ENCODE measurements at places on chromosomes 7 and 10. TPM values are rescaled to one million over a fixed set of nuclear protein-coding genes. Genes with fewer than 3 reads are reported as not detected.

Gene DKK1
- total RNA-seq = 6.0 TPM

Gene AP1S1
- 59.5 TPM for total RNA-seq

Gene CUZD1
- 0.30 TPM for total RNA-seq

Gene SLC26A3
- not detected for total RNA-seq

Gene EFCAB10
- not detected for total RNA-seq

Gene FAM131B
- total RNA-seq = 3.0 TPM

- H3K27ac ChIP-seq = peak within 1 kb of the TSS; percentile 100
- H3K4me1 ChIP-seq = peaks cover 32% of the 10 kb centered on the region
- peak; percentile 97 for DNase-seq
- no peaks in the 10 kb centered on the region for H3K27me3 ChIP-seq
- H3K4me3 ChIP-seq = peak within 1 kb of the TSS; percentile 71
Measured at GRCh38 chr7:44885394-44886317, at the start of gene PURB. Gene PURB (minus strand): TSS chr7:44885530. CDS start chr7:44885348, 182 bp downstream.

GRCh38 chr10:4532976-4533375 lies 293.0 kb upstream of the AKR1E2 start:
- no peaks in the 10 kb centered on the region for H3K36me3 ChIP-seq
- H3K4me3 ChIP-seq = no peak overlapping the region
- DNase-seq = peak; percentile 50
- H3K4me1 ChIP-seq = no peaks in the 10 kb centered on the region

- peak; percentile 77 for DNase-seq
- H3K4me1 ChIP-seq = no peaks in the 10 kb centered on the region
- H3K4me3 ChIP-seq = no peak overlapping the region
- no peaks in the 10 kb centered on the region for H3K27me3 ChIP-seq
Measured at GRCh38 chr7:42734568-42734967, 177.3 kb downstream of the C7orf25 start.

DNA sequence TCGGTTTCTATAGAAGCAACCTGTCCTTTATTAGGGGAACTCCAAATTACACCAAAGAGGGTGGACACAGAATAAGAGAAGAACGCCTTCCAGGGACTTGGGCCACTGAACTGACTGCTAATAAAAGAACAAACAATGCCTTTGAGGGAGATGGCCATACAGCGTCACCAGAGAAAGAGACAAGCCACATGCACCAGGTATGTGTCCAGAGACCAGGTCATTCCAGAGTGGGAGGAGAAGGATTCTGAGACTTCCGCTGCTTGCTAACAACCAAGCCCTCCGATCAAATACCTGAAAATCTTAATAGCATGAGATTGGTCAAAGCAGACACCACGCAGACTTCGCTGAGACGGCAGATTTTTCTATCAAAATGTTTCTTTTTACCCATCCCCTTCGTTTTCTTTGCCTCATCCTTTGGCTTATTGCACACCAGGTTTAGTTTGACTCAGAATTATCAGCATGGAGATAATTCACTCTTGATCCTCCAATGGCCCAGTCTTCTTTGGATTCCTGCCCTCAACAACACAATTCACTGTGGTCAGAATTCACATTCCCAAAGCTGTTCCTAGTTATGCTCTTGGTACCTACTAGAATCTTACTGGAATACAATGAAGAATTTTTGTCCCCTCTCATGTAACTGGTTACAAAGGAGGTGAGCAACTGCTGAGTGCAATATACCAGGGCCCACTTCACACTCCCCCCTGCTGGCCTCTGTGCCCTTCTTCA lies 87.4 kb upstream of the DDC start:
- peak; percentile 47 for DNase-seq
- H3K4me1 ChIP-seq = no peaks in the 10 kb centered on the region
- no peaks in the 10 kb centered on the region for H3K36me3 ChIP-seq

DNA sequence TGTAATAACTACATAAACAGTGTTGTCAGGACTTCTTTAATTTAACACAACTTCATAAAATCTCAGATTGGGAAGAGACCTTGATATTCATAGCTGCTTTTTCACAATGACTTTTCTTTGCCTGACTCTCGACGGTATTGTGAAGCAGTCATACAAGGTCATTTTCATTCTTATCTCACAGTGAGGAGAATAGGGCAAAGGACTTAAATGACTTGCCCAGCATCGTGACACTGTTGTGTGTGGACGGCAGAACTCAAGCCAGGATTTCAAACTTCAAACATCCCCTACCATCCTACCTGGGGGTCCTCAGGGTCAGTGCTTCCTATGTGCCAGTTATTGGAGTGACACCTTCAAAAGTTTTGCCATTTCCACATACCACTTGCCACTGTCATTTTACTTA lies 138.5 kb upstream of the GDF10 start:
- no peaks in the 10 kb centered on the region for H3K4me1 ChIP-seq
- H3K27ac ChIP-seq = no peak overlapping the region

GRCh38 chr10:69466689-69467088 lies 15.4 kb downstream of the TSPAN15 start:
- peaks cover 72% of the 10 kb centered on the region for H3K4me1 ChIP-seq
- no peaks in the 10 kb centered on the region for H3K27me3 ChIP-seq
- no peak for DNase-seq

DNA sequence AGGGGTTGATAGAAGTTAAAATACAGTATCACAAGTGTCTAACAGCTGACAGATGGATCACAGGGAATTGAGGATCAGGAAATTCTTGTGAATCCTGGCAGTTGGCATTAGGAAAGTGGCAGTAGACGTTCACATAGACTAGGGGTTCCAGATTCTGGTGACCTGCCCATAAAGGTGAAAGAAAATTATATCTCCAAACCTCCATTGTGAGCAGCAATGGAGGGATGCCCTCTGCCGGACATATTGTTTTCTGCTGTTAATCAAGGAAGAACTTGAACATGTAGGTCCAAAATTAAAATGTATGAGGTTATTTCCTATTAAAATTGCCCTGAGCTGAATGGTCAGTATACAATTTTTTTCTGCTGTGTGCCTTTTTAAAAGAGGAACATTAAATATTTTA lies 5.1 kb downstream of the NME8 start:
- H3K4me1 ChIP-seq = no peaks in the 10 kb centered on the region
- no peak overlapping the region for H3K27ac ChIP-seq
- DNase-seq = peak; percentile 49

DNA sequence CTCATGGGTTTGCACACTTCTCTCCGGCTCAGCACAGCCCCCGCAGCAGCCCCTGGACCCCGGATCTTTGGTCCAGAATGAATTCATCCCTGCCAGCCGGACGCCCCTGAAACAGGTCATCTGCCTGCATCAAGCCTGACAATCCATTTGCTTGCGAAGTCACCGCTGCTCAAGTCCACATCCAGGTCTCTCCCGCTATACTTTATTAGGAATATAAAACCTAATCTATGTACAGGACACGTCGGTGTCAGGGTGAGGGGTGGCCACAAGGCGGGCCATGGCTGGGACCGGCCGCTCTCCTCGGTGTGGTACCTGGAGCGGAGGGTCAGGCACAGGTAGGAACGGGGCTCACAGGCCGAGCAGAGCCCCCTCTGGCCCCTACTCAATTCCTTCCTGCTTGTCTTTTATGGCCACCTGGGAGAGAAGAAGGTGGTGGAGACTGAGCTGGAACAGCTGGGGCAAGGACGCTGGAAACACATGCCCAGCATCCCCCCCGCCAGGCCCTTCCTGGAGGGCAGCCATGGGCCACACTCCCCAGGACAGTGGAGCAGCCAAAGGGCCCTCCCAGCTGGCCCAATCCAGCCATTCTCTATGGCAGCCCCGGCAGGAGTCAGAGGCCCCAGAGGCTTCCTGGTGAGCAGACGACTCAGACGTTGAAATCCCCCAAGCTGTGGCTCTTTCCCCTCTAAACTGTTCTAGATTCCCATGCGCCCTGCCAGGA lies 5.3 kb downstream of the POLR2J start:
- no peak overlapping the region for H3K4me3 ChIP-seq
- no peaks in the 10 kb centered on the region for H3K4me1 ChIP-seq

DNA sequence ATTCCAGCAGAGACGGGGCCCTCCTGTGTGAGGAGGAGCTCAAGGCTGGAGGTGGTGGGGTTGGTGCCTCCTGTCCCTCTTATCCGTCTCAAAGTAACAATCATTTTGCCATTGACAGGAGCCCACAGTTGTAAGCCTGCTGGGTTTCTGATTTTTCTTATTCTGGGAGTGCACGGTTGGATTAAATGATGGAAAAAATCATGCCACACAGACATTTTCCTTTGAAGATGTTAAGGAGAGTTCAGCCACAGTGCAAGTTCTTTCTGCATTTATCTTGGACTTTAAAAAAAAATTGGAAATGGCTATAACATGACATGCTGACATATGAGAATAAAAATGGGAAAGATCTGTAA lies 8.4 kb upstream of the LYZL1 start:
- H3K36me3 ChIP-seq = no peaks in the 10 kb centered on the region
- H3K27ac ChIP-seq = no peak overlapping the region
- H3K4me1 ChIP-seq = peaks cover 10% of the 10 kb centered on the region
- no peak for DNase-seq

GRCh38 chr10:7159928-7160327 lies 250.9 kb downstream of the SFMBT2 start:
- H3K4me3 ChIP-seq = no peak overlapping the region
- no peaks in the 10 kb centered on the region for H3K4me1 ChIP-seq
- H3K36me3 ChIP-seq = no peaks in the 10 kb centered on the region
- H3K27ac ChIP-seq = no peak overlapping the region

DNA sequence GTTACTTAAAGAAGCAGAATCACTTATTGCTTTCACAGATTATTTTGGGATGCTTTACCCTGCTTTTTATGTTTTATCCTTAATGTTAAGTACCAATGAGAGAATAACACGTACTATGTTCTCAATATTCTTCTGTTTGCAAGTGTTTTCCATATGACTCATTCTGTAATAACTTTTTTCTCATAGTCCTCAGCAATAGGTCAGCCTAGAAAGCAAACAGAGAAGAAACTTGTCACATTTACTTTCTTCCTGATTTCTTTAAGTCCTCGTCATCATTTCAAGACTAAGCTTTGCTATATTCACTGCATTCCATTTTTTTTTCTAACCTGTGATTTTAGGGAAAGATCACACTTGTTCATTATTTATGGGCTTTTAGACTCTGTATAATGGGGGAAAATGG lies 6.8 kb upstream of the AGR2 start:
- no peak for DNase-seq

DNA sequence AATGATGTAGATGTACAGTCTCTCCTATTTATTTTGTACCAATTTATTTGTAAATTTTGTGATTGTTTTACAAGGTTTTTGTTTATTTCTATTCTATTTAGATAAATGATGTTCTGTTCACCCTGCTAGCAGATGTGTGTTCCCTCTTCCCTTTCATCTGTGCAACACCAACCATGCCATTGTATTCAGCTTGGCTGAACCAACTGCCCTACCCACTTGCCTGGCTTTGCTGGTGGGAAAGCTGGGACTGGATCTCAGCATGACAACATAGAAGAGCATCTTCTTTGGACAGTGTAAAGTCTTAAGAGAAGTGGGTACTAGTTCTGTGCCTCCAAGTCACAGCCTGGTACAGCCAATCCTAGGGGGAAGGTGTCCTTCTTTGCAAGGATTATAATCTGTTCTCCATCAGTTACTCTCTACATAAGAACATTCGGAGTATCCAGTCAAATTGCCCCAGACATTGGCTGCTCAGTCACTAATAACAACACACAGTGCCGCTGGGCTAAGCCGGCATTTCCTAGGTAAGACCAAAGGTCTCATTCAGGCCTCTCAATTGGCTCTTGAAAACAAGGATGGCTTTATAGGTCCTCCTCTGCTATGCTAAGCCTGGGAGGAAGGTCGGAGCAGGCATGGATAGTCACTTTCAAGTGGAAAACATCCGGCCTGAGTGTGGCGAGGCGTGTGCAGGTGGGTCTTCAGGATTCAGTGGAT lies 109.7 kb downstream of the NT5C2 start:
- H3K27me3 ChIP-seq = no peaks in the 10 kb centered on the region
- DNase-seq = no peak
- peaks cover 18% of the 10 kb centered on the region for H3K36me3 ChIP-seq
- H3K4me1 ChIP-seq = no peaks in the 10 kb centered on the region
- peak overlapping the region; percentile 23 for H3K27ac ChIP-seq

GRCh38 chr10:104123397-104123796 lies 1.4 kb downstream of the SFR1 start:
- H3K27me3 ChIP-seq = no peaks in the 10 kb centered on the region
- H3K27ac ChIP-seq = no peak overlapping the region
- DNase-seq = no peak
- no peak overlapping the region for H3K4me3 ChIP-seq
- no peaks in the 10 kb centered on the region for H3K36me3 ChIP-seq

DNA sequence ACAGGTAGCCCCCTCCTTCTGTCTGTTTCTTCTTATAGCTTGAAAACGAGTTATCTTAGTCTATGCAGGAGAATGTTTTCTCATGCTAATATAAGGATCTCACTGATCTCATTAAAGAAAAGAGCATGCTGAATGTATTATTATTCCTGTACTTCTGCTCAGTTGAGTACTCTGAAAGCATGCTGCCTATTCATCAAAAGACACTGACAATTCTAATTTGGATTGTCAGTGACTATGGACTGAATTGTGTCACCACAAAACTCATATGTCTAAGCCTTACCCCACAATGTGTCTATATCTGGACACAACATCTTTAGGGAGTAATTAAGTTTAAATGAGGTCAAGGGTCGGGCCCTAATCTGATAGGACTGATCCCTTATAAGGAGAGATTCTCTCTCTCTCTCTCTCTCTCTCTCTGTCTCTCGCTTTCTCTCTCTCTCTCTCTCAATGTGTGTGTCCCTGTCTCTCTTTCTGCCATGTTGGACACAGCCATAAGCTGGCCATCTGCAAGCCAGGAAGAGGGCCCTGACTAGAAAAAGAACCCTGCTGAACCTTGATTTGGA lies 98.4 kb downstream of the GNAT3 start:
- H3K27ac ChIP-seq = no peak overlapping the region
- H3K4me3 ChIP-seq = no peak overlapping the region
- no peaks in the 10 kb centered on the region for H3K4me1 ChIP-seq
- no peak for DNase-seq
- H3K36me3 ChIP-seq = no peaks in the 10 kb centered on the region

DNA sequence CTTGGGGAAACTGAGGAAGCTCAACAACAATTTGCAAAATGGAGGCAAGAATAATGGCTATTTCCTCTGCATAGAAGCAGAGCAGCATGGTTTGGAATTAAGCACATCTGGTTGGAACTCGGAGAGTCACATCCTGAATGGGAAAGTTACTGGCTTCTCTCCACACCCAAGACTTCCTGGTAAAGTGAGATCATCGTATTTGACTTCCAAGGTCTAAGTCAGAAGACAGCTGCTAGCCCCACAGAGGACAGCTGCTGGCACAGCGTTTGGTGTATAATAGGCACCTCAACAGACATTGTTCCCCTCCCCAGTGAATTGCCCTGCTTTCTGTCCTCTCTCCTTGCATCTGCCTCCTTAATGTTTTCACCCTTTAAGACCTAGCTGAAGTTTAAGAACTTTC lies 37.0 kb upstream of the NRF1 start:
- H3K4me1 ChIP-seq = no peaks in the 10 kb centered on the region
- DNase-seq = no peak
- H3K27ac ChIP-seq = no peak overlapping the region
- no peaks in the 10 kb centered on the region for H3K36me3 ChIP-seq

GRCh38 chr7:148468700-148469098 lies 121.9 kb upstream of the C7orf33 start:
- H3K27me3 ChIP-seq = no peaks in the 10 kb centered on the region
- no peaks in the 10 kb centered on the region for H3K4me1 ChIP-seq
- H3K27ac ChIP-seq = no peak overlapping the region
- no peak for DNase-seq
- no peak overlapping the region for H3K4me3 ChIP-seq
